ENCODE measurements at places on chromosomes 1 and 21. TPM values are rescaled to one million over a fixed set of nuclear protein-coding genes. Genes with fewer than 3 reads are reported as not detected.

- DNase-seq: no peak
Observed at GRCh38 chr1:93744299-93744988, 62.8 kb upstream of the BCAR3 start.

DNA sequence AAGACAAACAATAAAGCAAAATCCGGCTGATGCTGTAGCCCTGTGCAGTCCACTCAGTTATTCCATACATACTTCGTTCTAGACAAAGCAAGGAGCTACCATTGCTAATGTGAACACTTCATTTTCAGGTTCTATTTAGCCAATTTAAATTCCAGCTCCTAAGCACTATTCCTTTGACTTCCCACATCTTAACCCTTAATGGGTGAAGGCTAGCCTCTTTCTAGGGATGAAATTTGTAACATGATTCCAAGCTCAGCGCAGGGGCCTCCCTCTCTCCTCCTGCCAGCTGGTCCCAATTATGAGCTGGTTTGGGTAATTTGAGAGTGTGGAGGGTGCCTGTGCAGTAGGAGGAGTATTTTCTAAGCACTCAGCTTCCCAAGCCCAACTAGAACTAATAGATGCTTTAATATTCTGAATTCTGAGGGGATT lies 53.9 kb upstream of the PTGFRN start:
- DNase-seq: no peak

- no peak for DNase-seq
Observed at GRCh38 chr1:207798847-207799246, 47.0 kb downstream of the CD46 start.

Gene SAMD11
- 4.3 TPM for total RNA-seq
